ENCODE measurements at places on chromosomes 16 and 17.
A peak's percentile ranks its signal among the peaks of the same experiment; 100 is the strongest.

DNA sequence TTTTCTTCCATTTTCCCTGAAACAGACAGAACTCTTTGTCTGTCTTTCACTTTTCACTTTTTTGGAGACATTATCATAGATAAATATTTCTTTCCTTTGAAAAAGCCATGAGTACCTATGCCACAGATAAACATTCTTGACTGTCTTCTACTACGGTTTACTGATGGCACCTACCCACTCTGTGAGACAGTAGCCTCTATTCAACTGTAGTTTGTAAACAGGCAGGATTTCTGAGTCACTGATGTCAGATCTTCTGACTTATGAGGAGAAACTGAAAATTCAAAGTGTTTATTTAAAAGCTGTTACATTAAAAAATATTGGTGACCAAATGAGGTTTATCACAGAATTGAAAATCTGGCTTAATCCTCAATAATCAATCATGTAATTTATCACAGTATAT lies 658.4 kb downstream of the TOX3 start:
- DNase-seq = no peak

DNA sequence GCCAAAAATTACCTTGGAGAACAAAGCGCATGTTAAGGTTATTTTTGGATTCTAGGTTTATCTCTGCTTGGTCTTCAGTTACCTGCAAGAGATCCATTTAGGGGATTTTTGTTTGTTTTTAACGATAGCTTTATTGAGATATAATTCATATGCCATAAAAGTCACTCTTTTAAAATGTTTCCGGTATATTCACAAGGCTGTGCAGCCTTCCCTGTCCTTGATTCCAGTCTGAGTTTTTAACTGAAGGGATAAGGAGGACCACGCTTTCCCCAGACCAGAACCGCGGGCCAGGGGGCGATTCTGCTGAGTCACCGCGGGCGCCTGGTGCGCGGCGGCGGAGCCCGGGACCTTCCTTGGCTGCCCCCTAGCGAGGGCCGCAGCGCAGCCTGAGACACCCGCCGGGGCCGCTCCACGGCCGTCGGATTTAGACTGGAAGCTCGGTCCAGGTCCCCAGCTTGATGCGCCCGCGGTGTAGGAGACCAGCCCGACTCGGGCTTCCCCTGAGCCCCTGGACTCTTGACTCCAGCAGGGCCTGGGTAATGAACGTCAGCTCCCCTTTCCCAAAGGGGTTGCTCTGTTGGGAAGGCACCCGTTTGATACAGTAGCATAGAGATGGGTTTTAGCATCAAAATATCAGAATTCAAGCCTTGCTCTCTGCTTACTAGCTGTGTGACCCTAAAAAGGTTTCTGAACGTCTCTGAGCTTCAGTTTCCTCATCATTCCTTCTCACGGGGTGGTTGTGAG lies 50.0 kb upstream of the STH start:
- DNase-seq = peak; percentile 71

DNA sequence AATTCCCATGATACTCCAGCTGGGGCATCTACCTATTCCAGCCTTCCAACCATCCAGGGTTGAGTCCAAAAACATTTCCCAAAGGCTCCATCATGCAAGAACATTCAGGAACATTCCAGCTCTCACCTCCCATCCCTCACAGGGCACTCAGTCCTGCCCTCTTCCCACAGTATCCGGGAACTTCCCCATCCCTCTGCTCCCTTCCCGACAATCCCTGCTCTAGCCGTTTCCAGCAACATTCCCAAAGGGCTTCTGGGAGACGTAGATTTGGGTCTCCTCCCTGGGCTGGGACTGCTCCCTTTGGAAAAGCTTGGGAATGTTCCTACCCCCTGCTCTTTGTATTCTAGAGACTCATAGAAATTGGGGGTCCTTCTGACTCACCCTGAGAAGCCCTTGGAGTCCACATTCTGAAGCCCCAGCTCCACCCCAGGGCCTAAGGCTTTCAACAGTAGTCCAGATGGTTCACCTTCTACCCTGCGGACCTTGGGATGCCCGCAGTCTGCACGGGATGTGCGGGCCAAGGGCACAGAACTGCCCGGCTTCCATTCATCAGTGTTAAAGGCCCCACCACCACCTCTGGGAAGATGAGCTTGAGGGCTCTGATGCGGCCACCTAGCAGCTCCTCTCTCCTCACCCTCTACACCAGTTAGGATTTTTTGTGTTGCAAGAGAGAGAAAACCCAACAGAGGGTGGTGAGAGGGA lies 25.4 kb downstream of the NGFR start:
- no peak for DNase-seq

DNA sequence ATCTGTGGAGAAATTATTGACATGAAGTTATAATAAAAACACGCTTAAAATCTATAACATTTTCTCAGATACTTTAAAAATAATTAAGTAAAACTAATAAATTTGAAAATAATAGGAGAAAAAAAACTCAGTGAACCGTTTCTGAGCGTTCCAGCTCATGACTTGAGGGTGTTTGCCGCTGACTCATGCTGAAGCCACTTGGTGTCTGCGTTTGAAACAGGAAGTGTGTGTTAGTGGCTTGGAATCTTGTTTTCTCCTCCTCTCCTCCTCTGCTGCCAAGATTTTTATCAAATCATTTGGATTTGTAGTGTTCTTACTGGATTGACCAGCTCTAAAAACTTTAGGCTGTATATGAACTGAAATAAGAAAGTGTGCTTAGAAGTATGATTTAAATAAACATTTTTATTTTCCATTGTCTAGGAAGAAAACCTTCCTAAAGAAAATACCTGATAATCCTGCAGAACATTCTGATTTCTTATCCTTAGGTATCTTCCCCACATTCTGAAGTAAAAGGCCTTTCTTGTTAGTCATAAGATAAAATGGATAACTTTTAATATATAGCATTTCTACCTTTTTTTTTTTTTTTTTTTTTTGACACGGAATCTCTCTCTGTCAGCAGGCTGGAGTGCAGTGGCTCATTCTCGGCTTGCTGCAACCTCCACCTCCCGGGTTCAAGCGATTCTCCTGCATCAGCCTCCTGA lies 30.8 kb downstream of the USP10 start:
- DNase-seq = peak; percentile 93

DNA sequence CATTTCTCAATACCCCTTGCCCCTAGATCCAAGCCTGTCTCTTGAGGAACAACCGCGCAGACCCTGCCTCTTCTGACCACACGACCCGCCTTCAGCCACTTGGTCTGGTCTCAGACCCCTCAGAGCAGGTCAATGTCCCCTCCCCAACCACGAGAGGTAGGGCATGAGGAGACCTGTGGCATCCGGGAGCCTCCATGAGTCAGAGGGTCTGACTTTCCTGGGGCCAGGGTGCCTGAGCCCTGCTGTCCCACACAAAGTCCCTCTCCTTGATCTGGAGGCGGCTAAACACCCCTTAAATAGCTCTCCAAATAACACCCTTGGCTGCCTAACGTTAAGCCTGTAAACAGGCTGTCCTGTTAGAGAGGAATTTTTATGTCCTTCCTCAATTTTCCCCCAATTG lies 5.1 kb downstream of the CARMIL2 start:
- DNase-seq = no peak

DNA sequence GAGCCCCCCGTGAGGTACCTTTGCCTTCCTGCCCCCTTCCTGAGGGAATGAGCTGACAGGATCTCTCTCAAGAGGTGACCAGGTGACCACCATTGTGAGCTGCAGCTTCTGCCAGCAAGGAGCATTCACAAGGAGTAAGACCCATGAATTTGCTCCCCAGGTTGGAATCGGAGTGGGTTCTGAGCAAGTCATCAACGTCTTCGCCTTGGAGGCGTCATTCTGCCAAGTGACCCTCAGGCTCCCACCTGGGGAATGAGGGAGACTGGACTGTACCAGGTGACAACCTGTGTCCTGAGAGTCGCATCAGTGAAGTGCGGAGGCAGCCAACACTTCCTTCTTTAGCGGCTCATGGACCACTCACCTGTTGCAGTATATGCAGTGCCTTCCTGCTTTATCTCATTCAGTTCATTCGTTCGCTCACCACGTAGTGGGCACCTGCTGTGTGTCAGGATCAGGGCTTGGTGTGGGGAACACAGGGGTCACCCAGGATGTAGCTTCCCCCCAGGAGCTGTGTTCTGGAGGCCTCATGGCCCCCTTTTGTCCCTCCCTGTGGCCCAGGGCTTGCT lies 22.8 kb downstream of the WSCD1 start:
- DNase-seq = no peak

GRCh38 chr16:89602273-89602951 lies 11.0 kb upstream of the DPEP1 start:
- DNase-seq = peak; percentile 87

GRCh38 chr17:82820278-82821251 lies 19.3 kb downstream of the ZNF750 start:
- DNase-seq = no peak

GRCh38 chr16:86906623-86907022 lies 328.3 kb downstream of the FOXL1 start:
- no peak for DNase-seq

- no peak for DNase-seq
Measured at GRCh38 chr16:46927273-46927672, 43.1 kb downstream of the GPT2 start.

GRCh38 chr17:46190763-46191162 lies 2.5 kb downstream of the KANSL1 start:
- no peak for DNase-seq

DNA sequence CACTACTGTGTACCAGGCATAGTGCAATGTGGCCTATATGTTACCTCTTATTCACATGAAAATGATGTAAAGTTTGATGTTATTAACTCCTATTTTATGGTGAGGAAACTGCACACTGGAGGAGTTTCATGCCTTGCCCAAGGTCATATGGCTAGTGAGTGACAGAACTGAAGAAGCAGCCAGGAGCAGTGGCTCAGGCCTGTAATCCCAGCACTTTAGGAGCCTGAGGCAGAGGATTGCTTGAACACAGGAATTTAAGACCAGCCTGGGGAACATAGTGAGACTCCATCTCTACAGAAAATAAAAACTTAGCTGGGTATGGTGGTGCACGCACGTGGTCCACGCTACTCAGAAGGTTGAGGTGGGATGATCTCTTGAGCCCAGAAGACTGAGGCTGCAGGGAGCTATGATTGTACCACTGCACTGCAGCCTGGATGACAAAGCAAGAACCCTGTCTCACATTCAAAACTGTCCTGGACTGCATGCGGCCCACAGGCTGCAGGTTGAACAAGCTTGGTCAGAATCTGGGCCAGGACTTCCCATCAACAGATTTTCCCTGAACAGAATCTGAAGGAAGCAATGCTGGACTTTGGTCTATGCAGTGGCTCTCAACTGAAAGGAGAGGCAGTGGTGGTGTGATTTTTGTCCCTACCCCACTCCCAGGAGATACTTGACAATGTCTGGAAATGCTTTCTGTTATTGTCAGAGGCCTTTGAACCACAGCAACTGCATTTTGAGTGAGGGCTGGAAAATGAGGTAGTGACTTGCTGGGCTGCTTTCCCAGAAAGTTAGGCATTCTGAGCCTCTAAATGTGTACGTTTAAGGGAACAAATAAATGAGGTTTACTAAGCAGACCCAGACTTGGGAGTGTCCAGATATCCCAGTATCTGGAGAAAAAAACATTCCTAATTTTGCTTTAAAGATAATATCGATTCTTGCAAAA lies 479.5 kb downstream of the TMEM114 start:
- no peak for DNase-seq

- DNase-seq = peak; percentile 77
Measured at GRCh38 chr17:8192070-8192815, 2.3 kb upstream of the BORCS6 start.

- no peak for DNase-seq
Measured at GRCh38 chr16:1178295-1178910, 25.5 kb downstream of the CACNA1H start.

- no peak for DNase-seq
Measured at GRCh38 chr16:4249530-4250308, 7.8 kb upstream of the SRL start.

DNA sequence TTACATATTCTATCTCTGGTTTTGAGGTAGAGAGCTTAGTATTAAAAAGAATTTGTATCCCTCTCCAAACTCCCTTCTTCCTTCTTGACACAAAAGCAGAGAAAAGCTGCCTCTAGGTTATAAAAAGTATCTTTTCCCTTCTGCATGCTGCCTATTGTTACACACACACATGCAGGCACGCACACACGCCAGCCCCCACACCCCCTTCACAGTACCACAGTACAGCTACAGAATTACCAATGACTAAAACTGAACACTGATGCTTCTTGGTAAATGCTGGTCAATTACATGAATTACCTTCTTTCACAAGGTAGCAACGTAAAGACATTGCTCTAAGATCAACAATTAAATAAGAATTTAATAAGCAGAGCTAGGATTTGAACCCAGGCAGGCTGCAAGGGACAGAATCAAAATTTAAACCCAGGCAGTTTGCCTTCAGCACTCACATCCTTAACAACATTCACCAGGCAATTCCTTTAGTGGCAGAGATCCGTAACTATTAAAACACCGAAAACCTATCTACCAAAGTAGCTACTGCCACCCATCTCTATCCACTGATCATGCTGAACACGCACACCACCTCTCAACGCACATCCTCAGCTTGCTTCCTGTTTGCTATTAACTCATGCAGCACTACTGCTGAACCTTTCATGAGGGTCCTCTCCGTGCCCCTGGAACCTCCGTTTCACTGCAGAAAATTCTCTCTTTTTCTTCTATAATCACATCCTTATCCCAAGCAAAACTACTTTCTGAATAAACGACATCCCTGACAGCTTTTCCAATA lies 37.8 kb downstream of the YWHAE start:
- DNase-seq = no peak

Measured in EL (cell line).